ENCODE measurements at places on chromosomes 12 and 14.

- no peak for DNase-seq
These were observed 2.0 kb upstream of the ACVR1B start for GRCh38 chr12:51949342-51950030.

DNA sequence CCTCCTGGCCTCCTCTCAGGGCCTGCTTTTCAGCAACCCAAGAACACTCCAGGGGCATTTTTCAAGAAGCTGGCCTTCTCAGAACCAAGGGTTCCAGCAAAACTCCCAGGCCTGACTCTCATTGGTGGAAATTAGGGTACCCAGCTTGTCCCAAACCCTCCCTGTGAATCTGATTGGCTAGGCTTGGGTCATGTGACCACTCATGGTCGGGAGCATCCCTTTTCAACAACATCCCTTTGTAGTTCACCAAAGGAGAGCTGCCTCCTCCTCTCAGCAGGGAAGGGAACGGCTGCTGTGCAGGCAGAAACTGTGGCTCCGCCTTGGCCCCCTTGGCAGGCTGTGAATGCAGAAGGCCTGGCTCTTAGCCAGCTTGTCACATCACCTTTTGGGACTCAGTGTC, 94.5 kb downstream of the AACS start:
- no peak for DNase-seq

- no peak for DNase-seq
These were observed 56.7 kb downstream of the PLEKHG3 start for GRCh38 chr14:64760916-64761315.

- DNase-seq = no peak
These were observed 95.4 kb downstream of the CHGA start for GRCh38 chr14:93018366-93018765.

GRCh38 chr12:69633061-69633460, 22.4 kb upstream of the LRRC10 start:
- DNase-seq = no peak

GRCh38 chr12:110844131-110844530, 2.7 kb upstream of the CCDC63 start:
- DNase-seq = no peak

GRCh38 chr12:113000433-113000832, 22.1 kb downstream of the OAS2 start:
- DNase-seq = no peak

- DNase-seq = peak; percentile 66
These were observed 21.2 kb downstream of the BCL7A start for GRCh38 chr12:122042910-122043309.

- DNase-seq = no peak
These were observed 14.6 kb downstream of the SLC38A4 start for GRCh38 chr12:46811185-46811584.

GRCh38 chr12:46523863-46524770, 151.5 kb upstream of the SLC38A2 start:
- DNase-seq = peak; percentile 98

- DNase-seq = peak; percentile 38
These were observed 48.6 kb downstream of the ITPK1 start for GRCh38 chr14:93067088-93067487.

DNA sequence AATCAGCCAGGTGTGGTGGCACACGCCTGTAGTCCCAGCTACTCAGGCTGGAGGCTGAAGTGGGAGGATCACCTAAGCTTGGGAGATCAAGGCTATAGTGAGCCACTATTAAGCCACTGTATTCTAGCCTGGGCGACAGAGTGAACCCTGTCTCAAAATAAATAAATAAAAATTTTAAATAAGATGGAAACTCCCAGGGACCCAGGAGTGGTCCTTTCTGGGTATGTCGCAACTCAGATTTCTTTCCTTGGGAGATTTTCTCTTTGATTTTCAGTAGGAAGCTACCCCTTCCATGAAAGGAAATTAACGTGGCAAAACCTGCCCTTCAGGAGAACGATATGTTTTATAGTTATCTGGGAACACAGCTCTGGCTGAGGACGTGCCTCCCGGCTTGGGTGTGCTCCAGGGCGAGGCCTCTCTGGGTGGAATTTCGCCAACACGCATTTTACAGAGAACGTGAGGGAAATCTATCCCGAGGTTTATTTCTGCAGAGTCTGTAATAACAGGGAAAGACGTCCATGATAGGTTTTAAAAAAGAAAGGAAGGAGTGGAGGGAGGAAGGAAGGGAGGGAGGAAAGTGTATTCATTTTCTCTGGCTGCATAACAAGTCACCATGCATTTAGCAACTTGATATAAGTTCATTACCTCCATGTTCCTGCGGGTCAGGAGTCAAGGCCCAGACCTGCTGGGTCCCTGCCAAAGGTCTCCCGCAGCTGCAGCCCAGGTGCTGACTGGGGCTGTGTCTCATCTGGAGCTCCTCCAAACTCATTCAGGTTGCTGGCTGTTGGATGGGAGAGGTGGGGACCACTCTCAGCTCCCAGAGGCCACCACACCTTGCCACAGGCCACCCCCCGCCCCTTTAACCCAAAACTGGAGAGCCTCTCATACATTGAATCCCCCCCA, 80.6 kb upstream of the GSC start:
- DNase-seq = no peak

GRCh38 chr12:70584332-70584731, 52.9 kb downstream of the PTPRB start:
- DNase-seq = no peak

- DNase-seq = peak; percentile 43
These were observed 24.4 kb downstream of the IRF2BPL start for GRCh38 chr14:77003960-77004710.

DNA sequence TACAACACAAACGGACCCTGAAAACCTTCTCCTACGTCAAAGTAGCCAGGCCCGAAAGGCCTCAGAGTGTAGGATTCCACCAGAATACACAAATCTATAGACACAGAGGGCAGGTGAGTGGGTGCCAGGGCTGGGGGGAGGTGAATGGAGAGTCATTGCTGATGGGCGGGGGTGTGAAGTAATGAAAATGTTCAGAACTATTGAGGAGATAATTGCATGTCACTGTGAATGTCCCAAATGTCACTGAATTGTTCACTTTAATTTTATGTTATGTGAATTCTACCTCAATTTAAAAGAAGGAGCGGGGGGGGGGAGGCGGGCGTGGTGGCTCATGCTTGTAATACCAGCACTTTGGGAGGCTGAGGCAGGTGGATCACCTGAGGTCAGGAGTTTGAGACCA, 36.0 kb downstream of the P2RX4 start:
- DNase-seq = no peak

DNA sequence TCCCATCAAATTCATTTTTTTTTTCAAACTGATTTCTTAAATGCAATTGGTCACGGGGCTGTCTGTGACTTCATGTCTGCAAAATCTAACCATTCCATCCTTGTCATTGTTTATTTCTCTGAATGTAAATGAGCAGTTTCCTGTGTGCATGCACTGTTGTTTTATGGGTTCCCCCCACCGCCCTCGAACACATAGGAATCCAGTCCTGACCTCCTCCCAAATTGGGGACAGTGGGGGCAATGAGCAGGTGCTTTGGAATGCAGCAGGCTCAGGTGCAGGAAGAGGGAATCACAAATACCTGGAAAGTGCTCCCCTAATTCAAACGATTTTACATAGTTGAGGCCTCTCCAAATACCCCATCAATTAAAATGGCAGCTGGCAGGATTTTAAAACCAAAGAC, 62.6 kb upstream of the ESRRB start:
- DNase-seq = peak; percentile 17
